Bone marrow (tissue), 2 donors: ENCODE measurements at places on chromosomes 16 and 17.

- DNase-seq: peak; percentile 44
These were observed 75.9 kb downstream of the NLK start for GRCh38 chr17:28118362-28118761.

GRCh38 chr16:89723279-89724250, 2.2 kb downstream of the ZNF276 start:
- no peak for DNase-seq

DNA sequence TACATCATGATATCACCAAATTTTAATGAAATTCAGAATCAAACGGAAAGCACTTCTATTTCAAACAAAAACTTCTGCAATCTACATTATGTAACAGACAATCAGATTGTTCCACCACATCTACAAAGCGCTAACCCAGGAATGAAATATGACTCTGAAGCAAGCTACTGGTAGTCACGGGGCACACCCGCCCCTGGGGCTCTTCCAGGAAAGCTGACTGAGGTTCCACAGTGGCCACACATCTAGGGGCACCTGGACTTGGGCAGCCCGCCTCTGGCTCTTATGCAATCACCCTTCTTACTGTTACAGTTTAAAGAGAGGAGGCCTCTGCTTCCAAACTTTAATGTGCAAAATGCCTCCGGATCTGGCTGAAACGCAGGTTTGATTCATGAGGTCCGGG, 27.5 kb downstream of the ZCCHC14 start:
- peak; percentile 19 for DNase-seq

DNA sequence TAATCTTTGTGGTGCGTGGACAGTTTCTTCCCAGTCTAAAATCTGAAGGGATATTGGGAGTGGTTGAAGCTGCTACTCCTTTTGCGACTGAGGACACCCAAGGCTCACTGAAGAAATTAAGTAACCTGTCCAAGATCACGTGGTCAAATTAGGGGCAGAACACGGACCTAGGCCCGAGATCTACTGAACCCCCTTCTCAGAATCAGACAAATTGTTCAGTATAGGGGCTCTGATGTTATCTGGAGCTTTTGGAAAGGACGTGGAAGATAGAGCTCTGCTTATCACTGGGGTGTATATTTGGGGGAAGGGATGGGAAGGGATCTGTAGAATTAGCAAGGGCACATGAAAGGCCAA, 857 bp downstream of the TANGO6 start:
- DNase-seq: no peak

GRCh38 chr16:71467810-71468209, 5.8 kb upstream of the ZNF23 start:
- no peak for DNase-seq

GRCh38 chr16:64445245-64445644, 676.6 kb downstream of the CDH11 start:
- DNase-seq: no peak

DNA sequence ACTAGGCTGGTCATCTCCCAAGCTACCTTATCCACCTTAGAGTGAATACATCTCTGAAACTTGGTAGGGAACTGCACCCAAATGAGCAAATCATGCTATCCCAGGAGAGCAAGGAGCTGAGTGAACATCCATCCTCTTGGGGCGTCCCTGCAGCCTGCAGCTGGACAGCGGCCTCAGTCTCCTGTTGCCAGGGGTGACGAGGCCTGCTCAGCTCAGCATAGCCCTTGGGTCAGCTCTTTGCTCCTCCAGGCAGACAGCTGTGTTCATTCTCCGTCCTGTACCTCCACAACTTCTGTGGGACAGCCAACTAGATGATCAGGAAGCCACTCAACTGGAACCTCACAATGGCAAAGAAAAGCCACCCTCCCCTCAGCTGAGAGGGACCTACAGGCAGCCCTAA, 111.9 kb downstream of the SOCS1 start:
- no peak for DNase-seq

- DNase-seq: no peak
These were observed 8.8 kb downstream of the WFIKKN2 start for GRCh38 chr17:50844117-50844700.

DNA sequence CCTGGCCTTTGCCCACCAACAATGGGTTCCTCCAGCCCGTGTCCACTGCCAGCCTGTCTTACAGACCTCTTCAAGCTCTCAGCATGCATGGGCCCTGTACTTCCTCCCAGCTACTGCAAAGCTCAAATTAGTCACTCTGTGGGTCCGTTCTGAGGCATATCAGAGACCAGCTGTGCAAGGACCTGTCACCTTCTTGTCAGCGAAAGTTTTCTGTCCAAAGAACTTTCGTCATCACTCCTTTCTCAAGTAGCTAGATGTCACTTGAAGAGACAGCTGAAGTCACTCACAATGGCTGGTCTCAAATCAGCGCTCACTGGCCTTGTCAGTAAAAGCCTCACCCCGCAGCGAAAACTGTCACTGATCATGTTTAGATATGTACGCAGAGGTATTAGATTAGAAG, 91.4 kb upstream of the DYNLRB2 start:
- DNase-seq: no peak

- no peak for DNase-seq
These were observed 383.0 kb upstream of the PMFBP1 start for GRCh38 chr16:72554935-72555334.

- DNase-seq: peak; percentile 87
These were observed 45.8 kb upstream of the PVALEF start for GRCh38 chr17:81119223-81120148.
